ENCODE measurements at places on chromosomes 4 and X.

- no peak for DNase-seq
These were observed 205.2 kb downstream of the GALNTL6 start for GRCh38 chr4:172018358-172018757.

DNA sequence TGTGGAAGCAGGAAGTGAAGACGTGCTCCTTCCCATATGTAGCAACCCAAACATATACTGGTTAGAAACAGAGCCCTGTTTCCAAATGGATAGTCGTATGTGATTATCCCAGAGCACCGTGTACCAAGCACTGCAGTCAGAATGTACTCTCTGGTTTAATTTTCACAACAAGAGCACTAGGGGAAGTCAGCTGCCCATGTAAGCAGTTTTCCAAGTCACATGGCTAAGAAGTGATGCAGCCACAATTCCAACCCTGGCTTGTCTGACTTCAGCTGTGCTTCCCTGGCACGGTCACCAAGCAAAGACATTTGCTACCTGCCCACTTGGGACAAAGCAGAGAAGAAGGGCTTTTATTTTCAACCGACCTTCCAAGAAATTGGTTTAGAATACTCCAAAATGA is 28.2 kb upstream of the CEP135 start:
- no peak for DNase-seq

DNA sequence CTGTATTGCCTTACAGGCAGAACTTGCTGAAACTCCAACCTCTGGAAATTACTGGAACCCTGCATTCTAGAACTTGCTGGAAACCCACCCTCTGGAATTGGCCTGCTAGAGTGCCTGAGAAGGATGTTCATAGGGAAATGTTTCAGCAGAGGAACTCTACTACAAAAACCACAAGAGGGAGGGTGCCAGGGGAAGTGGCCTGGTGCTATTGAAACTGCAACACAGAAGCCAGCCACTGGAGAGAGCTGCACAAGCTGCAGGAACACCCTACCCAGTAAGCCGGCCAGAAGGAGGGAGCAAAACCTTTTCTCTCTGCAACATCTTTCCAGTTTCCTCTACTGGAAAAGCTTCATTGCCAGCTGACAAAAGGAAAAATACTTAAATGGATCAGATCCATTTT is 2.5 kb upstream of the BRWD3 start:
- no peak for DNase-seq

- DNase-seq = no peak
These were observed 5.7 kb upstream of the SLC25A4 start for GRCh38 chr4:185137233-185137925.

GRCh38 chr4:185567381-185568376 is 32.4 kb upstream of the PDLIM3 start:
- no peak for DNase-seq

GRCh38 chr4:167906851-167907250 is 185.5 kb upstream of the ANXA10 start:
- no peak for DNase-seq

DNA sequence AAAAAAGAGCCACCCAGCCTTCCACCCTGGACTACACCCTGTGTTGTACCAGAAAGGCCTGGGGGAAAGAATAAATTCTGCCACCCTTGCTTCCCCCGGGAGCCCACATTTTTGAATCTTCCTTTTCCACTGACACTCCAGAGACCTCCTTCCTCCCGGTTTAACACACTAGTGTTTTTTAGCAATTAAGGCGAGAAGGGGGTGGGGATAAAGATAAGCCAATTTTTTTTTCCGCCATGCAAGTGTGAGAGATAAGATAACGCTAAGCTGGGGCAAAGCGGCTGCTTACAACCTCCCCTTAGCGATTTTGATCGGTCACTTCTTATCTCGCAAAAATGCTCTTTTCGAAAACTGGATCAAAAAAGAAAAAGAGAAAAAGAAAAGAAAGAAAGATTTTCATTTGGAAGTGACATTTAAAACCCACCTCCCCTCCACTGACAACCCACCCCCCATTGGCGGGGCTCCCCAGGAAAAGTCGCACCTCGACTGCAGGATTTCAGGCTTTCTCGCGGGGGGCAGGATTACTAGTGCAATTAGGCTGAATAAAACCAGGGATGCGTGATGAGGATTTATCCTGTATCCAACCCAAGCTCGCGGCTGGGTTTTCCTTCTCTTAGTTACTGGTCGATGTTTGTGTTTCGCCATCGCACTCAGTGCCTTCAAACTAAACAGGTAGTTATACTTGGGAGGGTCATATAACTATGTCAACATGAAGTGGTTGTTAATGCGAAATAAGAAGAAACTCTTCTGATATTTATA is 6.0 kb upstream of the BCOR start:
- DNase-seq = no peak

DNA sequence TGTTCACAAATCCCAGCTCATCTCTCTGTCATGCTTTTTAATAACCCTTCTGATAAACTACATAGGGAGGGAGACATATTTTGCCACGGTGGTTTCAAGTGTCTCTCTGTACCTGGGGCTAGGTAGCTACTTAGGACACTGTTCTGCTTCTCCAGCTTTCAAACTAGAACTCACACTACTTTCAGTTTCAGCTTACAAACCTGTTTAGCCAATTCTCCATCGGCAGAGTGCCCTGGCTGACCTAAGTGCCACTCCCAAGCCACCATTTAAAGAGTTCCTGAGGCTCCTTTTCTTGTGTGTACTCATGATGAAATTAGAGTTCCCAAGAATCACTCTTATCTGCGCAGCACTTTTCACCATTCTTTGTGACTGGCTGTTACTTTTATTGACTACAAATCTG is 899.2 kb downstream of the FAT4 start:
- no peak for DNase-seq

DNA sequence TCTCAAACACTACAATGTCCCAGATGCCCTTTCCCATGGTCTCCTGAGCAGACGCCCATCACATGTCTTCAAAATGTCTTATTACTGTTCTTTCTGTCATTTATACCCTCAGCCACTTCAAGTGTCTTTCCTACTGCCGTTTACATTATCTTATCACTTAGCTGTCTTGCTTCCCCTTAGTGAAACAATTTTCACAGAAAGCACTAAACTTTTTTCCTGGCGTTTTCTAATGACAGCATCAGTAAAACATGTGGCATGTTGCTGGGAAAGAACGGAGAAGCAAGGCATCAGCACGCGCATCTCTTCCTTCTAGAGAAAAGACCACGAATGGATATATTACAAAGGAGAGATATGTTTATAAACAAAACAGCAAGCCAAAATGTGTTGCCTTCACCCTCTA is 189.7 kb upstream of the SLIT2 start:
- no peak for DNase-seq

- DNase-seq = no peak
These were observed 56.6 kb upstream of the NRK start for GRCh38 chrX:105765691-105766090.

- DNase-seq = no peak
These were observed 28.4 kb upstream of the TNIP3 start for GRCh38 chr4:121192480-121192879.

DNA sequence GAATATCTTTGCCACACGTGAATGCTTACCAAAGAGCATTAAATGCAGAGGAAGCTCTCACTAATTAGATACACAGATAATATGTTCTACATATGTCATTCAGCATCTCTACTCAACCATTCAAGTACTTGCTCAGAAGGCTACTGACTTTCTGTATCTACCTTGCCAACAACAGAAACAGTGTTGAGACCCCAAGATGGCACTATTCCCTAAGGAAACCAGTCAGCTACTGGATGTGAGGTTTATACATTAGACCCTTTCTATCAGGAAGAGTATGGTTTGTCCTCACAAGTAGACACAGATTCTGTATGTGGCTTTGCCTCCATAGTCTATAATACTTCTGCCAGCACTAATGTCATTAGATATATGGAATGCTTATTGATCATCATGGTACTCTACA is 443.9 kb upstream of the INTU start:
- DNase-seq = no peak

DNA sequence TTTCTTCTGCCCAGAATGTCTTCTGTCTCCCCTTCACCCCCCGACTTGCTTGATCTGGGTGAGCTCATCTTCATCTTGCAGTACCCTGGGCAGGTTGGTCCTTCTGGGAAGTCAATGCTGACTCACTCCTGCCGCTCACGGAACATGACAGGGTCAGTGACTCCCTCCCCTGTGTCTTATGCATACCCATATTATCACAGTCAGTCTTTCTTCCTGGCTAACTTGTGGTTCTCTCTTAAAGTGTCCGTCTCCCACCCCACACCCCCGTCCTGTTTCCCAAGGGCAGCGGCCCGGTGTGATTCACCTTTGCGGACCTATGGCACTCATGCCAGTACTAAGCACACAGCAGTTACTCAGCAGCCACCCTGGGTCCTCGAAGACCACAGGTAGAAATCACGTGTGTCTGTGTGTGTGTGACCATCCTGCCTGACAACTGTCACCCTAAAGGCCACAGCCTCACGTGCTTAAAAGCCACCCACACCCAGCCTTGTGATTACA is 17.7 kb downstream of the IQSEC2 start:
- peak; percentile 66 for DNase-seq

- no peak for DNase-seq
These were observed 51.0 kb downstream of the NIPAL1 start for GRCh38 chr4:48067536-48067935.
